ENCODE measurements at places on chromosomes 6 and 20.

DNA sequence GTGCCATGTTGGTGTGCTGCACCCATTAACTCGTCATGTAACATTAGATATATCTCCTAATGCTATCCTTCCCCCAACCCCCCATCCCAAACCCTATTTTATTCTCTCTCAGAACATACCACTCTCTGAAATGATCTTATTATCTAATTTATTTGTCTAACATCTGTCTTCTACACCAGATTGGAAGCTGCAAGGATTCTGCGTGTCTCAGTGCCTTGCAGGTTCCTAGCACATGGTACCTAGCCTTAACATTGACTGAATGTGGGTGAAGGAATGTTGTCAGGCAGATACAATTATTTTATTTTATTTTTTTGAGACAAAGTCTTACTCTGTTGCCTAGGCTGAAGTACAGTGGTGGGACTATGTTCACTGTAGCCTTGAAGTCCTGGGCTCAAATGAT is 124.9 kb downstream of the BCAS1 start:
- no peak for DNase-seq

GRCh38 chr20:62470001-62470400 is 5.8 kb downstream of the GATA5 start:
- no peak for DNase-seq

GRCh38 chr6:32519118-32519909 is 10.8 kb downstream of the HLA-DRB5 start:
- DNase-seq, result no peak

DNA sequence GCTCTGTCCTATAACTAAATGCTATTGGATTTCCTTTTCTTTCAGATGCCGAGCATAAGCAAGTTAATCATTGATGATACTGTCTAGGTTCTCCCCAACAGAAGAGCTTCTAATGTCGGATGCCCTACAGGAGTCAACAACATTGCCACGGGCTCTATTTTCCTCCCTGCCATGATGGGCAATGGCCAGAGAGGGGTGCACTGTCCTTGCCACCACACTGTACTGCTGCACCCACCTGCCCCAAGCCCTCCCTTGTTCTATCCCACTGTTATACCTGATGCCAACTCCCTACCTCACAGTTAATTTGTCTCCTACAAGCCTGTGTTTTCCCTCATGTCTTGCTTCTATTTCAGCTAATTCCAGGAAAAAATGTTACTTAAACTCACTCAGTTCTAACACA is 773.6 kb upstream of the CHD6 start:
- DNase-seq, result no peak

GRCh38 chr6:18281564-18281963 is 17.2 kb upstream of the DEK start:
- DNase-seq, result no peak

- no peak for DNase-seq
Observed at GRCh38 chr6:11341303-11341702, 108.8 kb upstream of the NEDD9 start.

GRCh38 chr20:52746770-52747169 is 225.4 kb upstream of the TSHZ2 start:
- no peak for DNase-seq

DNA sequence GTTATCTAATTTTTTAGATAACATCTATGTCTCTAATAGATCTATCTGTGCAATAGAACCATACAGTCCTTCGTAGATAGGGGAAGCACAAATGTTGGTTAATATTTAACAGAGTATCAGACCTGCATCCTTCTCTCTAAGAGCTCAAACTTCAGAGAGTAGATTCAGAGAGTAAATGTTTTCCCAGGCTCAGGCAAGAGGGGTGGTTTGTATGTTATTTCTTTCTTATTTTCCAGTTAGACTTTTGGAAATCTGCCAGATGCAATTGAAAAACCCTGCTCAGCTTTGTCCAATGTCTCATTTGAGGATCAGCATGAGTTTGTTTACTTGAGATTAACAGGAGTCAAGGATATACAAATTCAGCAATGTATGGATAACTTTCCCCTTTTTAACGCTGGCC is 361.9 kb downstream of the BCKDHB start:
- DNase-seq, result no peak

DNA sequence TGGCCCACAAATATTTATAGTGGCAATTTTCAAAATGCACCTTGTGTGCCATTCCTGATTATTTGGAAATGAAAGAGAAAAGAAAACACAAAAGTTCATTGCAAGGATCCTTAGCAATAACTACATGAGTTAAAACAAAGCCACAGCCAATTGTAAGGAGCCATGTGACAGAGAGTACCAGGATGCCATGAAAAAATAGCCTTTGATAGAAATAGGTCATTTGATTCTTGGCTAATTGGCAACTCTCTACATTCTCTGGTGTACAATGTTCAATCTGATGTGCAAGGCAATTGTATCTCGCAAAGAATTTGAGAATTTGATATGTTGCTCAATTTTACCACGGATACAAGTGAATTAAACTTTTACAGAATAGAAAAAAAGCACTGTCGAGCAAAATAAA is 9.6 kb downstream of the HLA-A start:
- DNase-seq, result no peak

- no peak for DNase-seq
Observed at GRCh38 chr20:59752704-59753460, 148.5 kb downstream of the PHACTR3 start.

- no peak for DNase-seq
Observed at GRCh38 chr6:41373919-41374617, 38.7 kb downstream of the NCR2 start.

DNA sequence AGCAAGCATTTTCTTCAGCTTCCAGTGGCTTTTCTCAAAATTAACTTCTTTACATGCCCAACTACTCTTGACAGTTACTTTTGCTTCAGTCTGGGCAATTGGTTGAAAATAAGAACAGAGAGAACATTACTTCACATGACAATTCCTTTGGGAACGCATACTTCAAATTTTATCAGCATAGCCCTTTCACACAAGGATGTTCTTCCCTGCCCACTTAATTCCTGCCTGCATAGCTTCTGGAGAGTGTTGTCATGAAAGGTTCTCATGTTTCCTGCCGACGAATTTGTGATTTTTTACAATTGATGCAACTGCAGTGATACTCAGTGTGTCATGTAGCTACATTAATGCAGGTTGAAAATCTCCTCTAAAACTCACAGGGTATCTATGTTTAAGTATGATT is 22.0 kb upstream of the SNRNP48 start:
- DNase-seq, result no peak

GRCh38 chr20:11907621-11908020 is 10.1 kb upstream of the BTBD3 start:
- no peak for DNase-seq

DNA sequence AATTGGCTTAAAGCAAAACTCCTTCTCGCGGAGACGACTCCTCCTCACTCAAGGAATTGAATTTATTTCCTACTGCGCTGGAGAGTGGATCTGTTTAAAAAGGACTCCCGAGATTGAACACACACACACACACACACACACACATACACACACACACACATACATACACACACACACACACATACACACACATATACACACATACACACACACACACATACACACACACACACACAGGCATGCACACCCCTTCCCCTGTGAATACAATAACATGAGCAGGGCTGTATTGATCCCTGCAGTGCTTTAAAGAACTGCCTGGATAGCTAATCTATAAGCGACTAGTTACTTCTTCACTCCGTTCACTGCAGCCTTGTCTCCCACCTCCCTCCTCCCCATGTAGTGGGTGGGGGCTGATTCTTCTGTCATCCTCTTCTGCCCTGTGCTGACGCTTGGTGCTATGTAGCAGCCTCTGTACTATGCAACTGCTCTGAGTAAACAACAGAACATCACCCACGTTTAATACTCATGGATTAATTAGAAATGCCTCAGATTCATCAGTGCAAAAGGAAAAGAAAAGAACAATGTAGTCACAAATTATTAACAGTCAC is 549.0 kb downstream of the CDH26 start:
- DNase-seq, result no peak

- no peak for DNase-seq
Observed at GRCh38 chr20:48220033-48220633, 434.9 kb upstream of the SULF2 start.

DNA sequence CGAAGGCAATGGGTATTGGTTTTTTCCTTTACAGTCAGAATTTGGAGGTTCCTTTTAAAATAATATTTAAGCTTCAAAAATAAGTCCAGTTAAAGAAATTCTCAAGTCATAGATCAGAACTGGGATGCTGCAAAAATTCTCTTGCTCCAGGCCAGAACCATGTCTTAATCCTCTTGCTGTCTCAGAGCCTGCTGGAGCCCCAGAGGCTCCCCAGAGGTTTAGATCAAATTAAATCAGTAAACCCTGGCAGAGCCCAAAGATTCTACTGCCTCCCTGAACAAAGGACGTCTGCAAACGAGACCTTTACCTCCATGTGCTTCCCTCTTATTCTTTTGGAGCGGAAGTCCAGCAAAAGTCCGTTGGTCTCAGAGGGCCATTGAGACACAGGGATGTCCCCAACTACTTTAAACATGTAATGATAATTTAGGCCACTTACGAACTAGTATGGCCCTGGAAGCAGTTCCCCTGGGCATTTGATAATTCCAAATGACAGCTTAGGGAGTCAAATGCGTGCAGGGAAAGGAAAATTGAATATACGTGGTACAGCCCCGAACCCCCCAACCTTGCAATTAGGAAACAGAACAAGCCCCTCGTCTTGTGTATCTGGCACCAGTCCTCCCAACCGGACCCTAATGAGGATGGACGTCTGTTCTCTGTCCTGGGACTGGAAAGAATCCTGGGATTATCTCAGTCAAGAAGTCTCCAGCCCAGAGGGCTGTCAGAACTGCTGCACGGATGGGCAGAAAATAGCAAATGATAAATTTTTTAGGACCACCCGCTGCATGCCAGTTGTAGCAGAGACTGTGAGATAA is 31.5 kb downstream of the SULF2 start:
- no peak for DNase-seq

GRCh38 chr6:113649276-113649675 is 207.9 kb upstream of the MARCKS start:
- no peak for DNase-seq

DNA sequence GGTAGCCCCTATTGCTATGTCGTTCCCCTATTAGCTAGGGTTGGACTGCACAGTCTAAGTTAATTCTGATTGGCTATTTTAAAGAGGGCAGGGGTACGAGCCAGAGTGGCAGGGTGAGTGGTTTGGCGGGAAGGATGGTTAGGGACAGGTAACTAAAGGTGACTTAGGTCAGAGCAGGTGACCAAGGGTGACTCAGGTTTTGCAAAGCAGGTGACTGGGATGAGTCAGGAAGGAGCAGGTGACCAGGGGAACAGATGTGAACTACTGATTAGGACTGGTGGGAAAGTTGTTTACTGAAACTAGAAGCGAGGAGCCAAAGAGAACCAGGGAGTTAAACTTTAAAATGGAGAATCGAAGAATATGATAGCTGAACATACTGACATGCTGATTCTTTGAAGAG is 295.2 kb downstream of the GJA1 start:
- DNase-seq, result no peak

DNA sequence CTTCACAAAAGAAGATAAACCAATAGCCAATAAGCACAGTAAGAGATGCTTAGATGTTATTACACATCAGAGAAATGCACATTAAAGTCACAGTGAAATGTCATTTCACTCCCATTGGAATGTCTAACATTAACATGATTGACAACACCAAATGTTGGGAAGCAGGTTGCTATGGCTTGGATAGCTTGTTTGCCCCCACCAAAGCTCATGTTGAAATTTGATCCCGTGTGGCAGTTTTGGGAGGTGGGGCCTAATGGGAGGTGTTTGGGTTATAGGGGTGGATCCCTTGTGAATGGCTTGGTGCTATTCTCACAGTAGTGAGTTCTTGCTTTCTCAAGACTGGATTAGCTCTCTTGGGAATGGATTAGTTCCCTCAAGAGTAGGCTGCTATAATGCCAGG is 44.8 kb downstream of the MRAP2 start:
- DNase-seq, result no peak

- DNase-seq, result peak; percentile 63
Observed at GRCh38 chr6:166308769-166309589, 787 bp upstream of the PRR18 start.

GRCh38 chr6:26249957-26250697 is 114.9 kb upstream of the BTN3A2 start:
- DNase-seq, result peak; percentile 25

DNA sequence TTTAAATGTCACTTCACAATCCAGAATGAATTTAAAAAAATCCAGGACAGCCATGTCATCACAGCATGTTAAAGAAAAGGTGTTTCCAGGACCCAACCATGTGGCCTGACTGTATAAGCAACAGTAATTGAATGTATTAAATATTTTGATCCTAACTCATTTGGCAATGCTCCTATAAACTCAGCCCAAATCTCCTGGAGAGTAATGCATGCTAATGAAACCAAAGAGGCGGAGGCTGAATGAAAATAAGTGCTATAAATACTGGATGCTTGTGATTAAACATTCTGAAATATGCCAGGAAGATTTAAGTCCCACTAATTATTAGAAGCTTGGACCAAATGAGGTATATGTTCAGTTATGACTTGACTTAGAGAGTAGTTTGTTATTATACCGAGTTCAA is 486.8 kb downstream of the FRK start:
- DNase-seq, result no peak

DNA sequence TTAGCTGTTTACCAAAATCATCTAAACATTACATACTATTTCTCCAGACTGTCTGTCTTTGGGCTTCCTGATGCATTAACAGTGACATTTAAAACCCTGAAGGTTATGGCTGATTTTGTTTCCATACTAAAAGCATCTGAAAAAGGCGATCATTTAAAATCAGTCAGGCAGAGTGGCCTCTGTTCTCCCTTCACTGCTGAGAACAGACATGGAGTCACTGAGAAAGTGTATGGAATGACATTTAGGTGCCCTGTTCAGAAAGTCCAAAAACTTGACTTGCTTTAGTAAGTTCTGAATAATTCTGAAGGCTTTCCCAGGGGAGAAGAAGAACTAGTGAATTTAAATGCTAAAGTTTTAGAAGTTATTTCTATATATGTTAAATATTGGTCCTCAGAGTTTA is 83.0 kb downstream of the MAP7 start:
- peak; percentile 52 for DNase-seq

GRCh38 chr6:3347247-3347646 is 88.5 kb downstream of the PSMG4 start:
- no peak for DNase-seq

- no peak for DNase-seq
Observed at GRCh38 chr6:132484680-132485018, 28.3 kb downstream of the STX7 start.

DNA sequence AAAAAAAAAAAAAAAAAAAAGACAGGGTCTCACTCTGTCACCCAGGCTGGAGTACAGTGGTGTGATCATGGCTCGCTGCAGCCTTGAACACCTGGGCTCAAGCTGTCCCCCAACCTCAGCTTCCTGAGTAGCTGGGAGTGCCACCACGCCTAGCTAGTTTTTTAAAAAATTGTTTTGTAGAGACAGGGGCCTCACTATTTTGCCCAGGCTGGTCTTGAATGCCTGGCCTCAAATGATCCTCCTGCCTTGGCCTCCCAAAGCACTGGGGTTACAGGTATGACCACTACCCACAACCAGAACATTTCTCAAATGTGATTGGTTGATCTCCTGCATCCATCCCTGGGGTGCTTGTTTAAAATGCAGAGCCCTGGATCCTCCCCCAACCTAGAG is 5.6 kb upstream of the RBCK1 start:
- no peak for DNase-seq

GRCh38 chr20:5364136-5364821 is 47.5 kb upstream of the PROKR2 start:
- DNase-seq, result no peak

Measured in midbrain (tissue), 1 donor.